ENCODE measurements at places on chromosomes 4 and X.

GRCh38 chrX:139484591-139484990, 45.9 kb upstream of the F9 start:
- no peak for DNase-seq

- DNase-seq, result no peak
These were observed 91.6 kb downstream of the ANXA10 start for GRCh38 chr4:168183717-168184571.

DNA sequence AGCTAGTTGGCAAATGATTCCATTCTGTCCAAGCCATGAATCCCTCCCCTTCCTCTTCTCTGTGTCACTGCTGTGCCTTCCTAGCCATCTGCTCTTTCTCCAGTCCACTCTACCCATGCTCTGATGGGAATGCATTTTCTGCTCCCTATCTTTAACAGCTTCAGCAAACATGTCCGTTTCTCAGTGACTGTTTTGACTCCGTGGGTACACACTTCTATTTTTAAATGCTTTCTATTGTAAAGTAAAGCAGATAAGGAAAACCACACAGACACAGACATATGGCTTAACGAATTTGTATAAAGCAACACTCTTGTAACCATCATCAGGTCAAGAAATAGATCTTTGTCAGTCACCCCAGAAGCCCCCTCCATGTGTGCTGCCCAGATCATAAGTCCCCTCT, 72.4 kb upstream of the KLHL13 start:
- DNase-seq, result no peak

- no peak for DNase-seq
These were observed 101.7 kb upstream of the SOD3 start for GRCh38 chr4:24693636-24694035.

- DNase-seq, result no peak
These were observed 38.7 kb downstream of the CCSER1 start for GRCh38 chr4:90165883-90166282.

GRCh38 chr4:155681886-155682285, 15.2 kb downstream of the GUCY1A1 start:
- no peak for DNase-seq

DNA sequence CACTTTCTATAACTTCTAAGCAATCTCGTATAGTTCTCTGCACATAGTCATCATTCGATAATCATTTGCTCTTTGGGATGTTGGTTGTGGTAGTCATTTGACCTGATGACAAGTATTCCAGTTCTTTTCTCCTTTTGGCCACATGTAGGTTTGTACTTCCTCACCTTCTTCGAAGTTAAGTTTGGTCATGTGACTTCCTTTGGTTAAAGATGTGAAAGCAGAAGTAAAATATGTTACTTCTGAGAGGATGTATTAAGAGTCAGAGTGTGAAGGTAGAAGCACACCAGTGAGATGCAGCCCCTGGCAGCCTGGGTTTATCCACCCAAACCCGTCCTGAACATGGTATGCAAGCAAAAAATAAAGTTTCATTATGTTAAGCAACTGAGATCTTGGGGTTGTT, 48.9 kb upstream of the ZNF518B start:
- DNase-seq, result no peak

DNA sequence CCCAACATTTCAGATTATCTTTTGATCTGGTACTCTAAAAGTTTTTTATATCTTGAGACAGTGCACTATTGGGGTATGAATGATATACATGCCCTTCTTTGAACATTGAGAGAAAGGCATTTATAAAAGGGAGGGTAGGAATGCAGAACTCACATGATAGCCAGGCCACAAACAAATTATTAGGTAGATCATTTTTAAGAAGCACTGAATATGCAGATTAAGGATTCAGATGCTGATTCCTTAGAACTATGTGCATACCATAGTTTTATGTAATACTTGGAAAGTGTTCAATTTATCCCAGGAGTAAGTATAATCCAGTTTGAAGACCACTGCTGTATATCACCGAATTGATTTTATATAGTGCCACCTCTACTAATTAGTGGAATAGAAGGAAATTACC, 18.6 kb downstream of the CEP135 start:
- no peak for DNase-seq

DNA sequence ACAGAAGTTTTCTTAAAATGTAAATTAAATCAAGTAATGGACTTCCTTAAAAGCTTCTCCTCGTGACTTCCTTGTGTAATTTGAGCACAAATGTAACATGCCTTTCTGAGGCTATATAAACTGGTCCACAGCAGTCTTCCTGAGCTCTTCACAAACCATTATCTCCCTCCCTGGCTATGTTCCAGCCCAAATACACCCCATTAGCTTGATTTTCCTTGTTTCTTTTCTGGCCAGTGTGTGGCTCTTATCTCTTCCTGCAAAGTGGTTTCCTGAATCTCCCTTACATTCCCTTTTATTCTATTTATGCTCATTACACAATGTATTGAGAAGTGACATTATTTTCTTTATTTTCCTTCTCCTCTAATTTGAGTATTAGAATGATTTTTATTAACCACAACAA, 1085.3 kb upstream of the PCDH10 start:
- no peak for DNase-seq

- DNase-seq, result no peak
These were observed 20.4 kb downstream of the USP46 start for GRCh38 chr4:52638717-52639116.

- DNase-seq, result no peak
These were observed 179.2 kb upstream of the HCCS start for GRCh38 chrX:10931976-10932375.

- no peak for DNase-seq
These were observed 4.3 kb downstream of the RHOH start for GRCh38 chr4:40200875-40201801.

DNA sequence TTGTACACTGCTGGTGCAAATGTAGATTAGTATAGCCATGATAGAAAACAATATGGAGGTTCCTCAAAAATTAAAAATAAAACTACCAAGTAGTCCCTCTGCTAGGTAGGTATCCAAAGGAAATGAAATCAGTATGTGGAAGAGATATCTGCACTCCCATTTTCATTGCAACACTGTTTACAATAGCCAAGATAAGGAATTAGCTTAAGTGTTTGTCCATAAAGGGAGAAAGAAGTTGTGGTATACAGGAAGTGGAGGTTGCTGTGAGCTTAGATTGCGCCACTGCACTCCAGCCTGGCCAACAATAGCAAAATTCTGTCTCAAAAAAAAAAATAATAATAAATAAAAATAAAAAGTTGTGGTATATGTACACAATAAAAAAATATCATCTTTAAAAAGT, 325.0 kb upstream of the EMCN start:
- DNase-seq, result no peak

GRCh38 chrX:3449287-3449686, 102.8 kb upstream of the MXRA5 start:
- no peak for DNase-seq

DNA sequence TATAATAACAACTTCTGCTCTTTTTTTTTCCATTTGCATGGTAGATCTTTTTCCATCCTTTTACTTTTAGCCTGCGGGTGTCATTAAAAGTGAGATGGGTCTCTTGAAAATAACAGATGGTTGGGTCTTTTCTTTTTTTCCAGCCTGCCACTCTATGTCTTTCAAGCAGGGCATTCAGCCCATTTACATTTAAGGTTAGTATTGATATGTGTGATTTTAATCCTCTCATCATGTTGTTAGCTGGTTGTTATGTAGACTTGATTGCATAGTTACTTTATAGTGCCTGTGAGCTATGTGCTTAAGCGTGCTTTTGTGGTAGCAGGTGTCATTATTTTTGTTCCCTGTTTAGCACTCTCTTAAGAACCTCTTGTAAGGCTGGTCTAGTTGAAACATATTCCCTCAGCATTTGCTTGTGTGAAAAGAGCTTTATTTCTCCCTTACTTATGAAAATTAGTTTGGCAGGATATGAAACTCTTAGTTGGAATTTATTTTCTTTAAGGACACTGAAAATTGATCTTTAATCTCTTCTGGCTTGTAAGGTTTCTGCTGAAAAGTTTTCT, 326.1 kb downstream of the SH3BGRL start:
- DNase-seq, result no peak

DNA sequence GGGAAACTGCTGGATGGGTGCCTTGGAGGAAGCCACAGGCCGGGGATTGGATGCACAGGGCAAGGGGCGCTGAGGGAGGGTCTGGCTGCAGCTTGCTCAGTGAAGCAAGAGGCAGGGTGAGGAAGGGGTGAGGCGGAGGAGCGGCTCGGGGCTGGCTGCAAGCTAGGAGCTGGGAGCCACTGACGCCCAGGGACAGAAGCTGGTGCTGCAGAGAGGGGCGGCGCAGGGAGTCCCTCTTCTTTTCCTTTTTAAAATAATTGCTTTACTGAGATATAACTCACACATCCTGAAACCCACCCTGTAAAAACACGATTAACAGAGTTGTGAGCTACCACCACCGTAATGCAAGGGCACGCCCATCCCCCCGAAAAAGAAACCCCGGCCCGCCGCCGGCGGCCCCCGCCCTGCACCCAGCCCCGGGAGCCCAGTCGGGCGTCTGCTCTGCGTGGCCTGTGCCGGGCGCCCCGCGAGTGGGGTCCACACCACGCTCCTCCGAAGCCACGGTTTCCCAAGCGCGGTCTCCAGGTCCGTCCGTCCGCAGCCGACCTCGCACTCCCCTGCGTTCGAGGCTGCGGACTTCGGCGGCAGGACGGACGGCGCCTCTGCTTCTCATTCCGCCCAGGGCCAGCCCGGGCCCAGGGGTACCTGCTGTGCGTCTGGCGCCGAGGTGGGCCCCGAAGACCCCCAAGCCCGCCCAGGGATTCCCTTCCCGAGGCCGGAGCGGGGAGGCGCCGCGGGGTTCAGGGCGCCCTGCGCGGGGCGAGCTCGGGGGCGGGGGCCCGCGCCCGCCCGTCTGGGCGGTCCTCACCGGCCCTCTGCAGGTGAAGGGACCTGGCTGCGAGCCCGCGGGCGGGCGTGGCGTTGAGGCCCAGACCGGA, 866 bp upstream of the UVSSA start:
- DNase-seq, result no peak

DNA sequence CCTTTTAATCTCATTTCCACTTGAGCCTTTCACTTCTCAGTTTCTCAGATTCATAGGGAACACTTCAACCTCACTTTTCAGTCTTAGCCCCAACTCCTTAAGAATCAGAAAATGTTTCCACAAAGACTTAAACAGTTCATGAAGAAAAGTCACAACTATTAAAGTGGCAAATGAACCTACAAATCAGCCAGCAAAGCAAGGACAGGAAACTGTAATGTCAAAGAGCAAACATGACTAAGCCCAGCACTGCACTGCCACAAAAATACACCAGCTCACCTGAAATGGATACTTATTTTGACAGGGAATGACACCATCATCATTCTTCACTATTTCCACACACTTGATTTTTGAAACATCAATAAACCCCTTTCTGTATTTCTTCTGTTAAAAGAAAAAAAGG, 41.8 kb upstream of the TXK start:
- DNase-seq, result no peak

DNA sequence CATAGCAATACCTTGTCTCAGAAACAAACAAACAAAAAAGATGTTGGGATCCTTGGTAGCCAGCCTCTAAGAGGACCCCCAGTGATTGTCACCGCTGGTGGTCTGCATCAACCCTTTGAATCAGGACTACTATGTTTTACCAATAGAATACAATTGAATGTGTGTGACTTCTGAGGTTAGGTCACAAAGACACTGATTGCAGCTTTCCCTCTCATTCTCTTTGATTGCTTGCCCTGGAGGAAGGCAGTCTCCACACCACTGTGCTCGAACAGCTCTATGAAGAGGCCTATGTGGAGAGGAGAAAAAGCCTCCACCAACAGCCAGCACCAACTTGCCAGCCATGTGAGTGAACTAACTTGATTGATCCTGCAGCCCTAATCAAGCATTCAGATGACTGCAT, 2.8 kb upstream of the SMIM14 start:
- no peak for DNase-seq

DNA sequence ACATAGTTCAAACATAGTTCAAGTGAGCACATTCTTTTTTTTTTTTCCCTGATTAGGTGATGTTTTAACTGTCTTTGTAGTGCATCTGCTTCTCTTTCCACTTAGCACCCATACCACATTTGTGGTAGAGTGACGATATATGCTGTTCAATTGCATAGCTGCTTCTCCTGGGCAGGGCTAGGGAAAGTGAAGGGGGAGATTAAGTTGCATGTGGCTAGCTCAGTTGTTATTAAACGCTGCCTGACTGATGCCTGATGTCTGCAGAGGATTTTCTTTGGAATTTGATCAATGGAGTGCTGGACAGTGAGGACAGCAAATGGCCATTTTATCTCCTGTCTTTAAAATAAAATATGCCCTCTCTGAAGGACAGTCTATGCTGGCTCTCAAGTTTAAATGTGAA, 63.7 kb downstream of the ANK2 start:
- DNase-seq, result no peak

DNA sequence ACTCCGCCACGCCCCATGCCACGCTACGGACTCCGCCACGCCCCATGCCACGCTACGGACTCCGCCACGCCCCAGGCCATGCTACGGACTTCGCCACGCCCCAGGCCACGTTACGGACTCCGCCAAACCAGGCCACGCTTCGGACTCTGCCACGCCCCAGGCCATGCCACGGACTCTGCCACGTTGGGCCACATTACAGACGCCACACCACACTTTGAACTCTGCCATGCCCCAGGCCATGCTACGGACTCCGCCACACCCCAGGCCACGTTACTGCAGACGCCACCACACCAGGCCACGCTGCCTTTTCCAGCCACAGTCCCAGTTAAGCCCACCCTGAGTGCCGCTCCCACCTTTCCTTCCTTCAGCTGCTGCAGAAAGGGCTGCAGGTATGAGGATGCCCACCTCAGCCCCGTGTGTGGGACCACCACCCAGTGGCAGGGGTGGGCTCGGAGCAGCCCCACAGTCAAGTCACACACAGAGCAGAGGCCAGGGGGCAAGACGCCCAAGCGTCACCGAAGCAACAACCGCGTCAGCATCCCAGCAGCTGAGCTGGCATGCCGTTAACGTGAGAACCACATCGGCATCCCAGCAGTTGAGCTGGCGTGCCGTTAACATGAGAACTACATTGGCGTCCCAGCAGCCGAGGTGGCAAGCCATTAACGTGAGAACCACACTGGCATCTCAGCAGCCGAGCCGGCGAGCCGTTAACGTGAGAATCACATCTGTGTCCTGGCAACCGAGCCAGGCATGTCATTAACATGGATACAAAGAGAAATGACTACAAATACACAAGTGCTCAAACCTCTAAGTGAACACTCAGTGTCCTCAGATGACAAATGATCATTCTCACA, 26.4 kb downstream of the GAK start:
- no peak for DNase-seq

- no peak for DNase-seq
These were observed 39.5 kb downstream of the NEIL3 start for GRCh38 chr4:177349191-177349590.

DNA sequence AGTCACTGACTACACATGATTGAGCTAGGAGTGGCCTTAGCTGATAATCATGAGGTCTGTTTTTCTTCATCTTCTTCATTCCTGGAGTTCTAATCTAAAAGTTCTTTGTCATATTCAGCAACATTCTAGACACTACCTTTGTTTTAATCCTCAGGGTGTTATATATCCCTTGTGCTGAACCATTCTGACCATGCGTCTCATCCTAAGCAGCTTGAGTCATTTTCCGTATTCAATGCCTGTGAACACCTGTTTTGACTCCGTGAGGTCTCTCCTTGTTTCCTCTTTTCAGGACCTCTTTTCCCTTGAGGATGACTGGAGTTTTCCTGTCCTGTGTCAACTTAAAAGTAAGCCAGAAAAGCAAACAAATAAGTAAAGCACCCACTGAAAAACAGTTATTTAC, 597.9 kb downstream of the GBA3 start:
- no peak for DNase-seq

Measured in AG04449 (cell line).